BJ (cell line): ENCODE measurements at places on chromosomes 4 and X. TPM values are rescaled to one million over a fixed set of nuclear protein-coding genes. Genes with fewer than 3 reads are reported as not detected.

Gene HTATSF1
- polyA plus RNA-seq = 0.28 and 1.1 TPM in 2 replicates

DNA sequence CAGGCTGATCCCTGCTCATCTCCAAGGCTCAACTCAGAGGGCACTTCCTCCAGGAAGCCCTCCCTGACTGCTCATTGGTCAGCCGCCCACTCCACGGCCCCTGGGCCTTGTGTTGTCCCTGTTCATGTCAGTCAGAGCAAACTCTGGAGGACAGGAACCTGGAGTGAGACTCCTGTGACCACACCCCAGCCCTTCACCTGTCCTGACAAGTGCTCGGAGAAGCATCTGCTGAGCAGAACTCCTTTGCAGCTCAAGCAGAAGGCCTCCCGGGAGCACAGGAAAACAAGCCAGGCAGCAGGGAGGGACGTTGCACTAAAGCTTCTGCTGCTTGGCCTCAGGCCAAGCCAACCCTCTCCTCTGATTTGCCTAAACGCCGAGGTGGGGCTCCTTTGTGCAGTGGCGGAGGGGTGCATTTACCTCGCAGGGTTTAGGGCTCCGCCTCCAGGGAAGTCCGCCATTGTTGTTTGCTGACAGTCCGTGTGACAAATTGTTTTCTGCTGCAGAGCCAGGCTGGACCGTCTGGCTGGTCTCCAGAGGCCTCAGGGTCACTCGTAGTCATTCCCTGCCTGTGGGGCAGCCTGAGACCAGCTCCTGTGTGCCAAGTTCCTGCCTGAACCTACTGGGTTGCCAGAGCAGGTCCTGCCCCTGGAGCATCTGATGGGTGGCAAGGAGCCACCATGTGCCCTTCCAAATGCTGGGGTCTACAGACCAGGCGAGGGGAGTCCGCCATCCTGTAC is 61.8 kb downstream of the C4orf50 start:
- DNase-seq = no peak

DNA sequence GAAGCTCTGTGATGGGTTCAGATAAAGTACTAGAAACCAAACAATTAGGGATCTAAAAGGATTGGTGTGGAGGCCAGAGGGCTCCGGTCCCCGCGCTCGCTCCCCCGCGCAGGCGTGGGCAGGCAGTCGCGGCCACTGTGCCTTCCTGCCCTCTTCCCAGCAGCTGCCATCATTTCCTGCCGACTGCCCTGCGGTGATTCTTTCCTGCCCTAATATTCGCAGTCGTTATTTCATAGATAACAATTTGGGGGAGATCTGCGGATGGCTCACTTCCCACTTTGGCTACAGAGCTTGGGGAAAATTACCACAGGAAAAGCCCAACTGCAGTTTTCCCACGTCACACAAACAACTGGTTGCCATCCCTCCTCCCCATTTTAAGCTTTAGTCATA is 2.2 kb downstream of the GRIA2 start:
- no peak for DNase-seq

DNA sequence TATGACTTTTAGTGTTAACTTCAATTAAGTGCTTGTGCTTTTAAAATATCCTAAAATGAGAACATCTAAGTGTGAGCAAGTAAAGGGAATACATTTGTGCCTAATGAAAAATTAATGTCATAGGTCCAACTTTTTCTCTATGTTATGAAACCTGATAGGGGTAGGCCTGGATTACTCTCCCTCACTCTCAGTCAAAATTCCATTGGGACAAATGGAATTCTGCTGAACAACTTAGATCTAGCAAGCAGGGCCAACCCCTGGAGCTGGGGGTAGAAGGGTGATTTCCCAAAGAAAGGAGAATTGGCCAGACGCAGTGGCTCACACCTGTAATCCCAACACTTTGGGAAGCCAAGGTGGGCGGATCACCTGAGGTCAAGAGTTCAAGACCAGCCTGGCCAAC is 67.4 kb downstream of the EDNRA start:
- no peak for DNase-seq

- DNase-seq = no peak
These were observed 107.7 kb upstream of the RPS6KA3 start for GRCh38 chrX:20374450-20374849.

Gene SOWAHB
- polyA plus RNA-seq = 0.02 and 0.04 TPM in 2 replicates

GRCh38 chrX:8404926-8405325 is 59.7 kb upstream of the VCX3B start:
- no peak for DNase-seq

Gene CLGN
- 0.06 TPM in 1 of 2 replicates, not detected in the other for polyA plus RNA-seq

DNA sequence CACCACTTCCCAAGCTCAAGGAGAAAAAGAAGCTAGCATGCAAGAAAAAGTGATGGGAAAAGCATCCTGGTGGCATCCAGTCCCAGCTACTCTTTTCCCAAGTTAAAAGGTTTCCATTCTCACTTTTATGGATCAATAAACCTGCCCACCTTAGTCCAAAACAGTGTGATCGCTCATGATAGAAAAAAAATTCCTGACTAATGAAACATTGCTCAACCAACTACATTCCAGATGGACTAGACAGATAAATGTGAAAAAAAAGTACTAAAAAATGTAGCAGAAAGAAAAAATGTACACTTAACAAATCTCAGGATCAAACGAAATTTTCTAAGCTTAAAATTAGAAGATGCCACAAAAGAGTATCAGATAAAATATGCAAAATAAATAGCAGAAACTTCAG is 312.2 kb downstream of the TMA16 start:
- no peak for DNase-seq

DNA sequence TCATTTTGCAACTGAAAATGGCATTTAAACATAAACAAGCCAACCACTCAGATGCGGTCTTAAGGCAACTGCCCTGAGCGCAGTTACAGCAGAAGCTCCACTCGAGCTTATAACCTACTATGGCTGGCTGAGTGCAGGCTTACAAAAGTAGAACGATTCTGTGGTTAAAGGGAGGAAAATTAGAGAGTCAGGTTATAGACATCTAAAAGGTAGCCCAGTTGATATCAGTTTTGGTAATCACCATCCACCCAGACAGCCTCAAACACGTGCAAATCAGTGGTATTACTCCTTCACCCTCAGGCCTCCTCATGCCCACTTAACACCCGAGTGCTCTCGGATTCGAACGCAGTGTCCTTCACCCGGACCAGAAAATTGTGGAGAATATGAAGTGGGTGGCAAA is 3.1 kb downstream of the LEF1 start:
- DNase-seq = no peak

Gene GPR173
- 1.7 and 2.7 TPM in 2 replicates for polyA plus RNA-seq

DNA sequence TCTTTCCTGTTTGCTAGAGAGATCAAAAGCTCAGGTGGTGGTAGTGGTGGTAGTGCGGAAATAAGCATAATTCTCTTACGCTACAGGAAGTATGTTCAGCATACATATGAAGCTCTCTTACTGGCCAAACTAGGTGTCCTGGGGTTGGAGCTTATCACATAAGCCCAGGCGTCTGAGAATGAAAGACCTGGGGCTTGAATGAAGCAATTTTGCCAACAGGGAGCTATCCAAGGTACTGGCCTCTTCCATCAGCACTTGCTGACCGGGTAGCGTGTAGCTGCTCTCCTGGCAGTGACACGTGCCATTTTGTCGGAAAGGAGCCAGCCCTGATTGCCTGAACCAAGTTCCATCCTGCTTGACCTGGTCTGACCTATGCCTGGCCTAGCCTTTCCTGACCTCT is 65.9 kb upstream of the HPF1 start:
- DNase-seq = no peak

- no peak for DNase-seq
These were observed 36.2 kb upstream of the ARHGEF6 start for GRCh38 chrX:136816975-136817374.

Gene FNIP2
- 14.8 and 16.2 TPM in 2 replicates for polyA plus RNA-seq

DNA sequence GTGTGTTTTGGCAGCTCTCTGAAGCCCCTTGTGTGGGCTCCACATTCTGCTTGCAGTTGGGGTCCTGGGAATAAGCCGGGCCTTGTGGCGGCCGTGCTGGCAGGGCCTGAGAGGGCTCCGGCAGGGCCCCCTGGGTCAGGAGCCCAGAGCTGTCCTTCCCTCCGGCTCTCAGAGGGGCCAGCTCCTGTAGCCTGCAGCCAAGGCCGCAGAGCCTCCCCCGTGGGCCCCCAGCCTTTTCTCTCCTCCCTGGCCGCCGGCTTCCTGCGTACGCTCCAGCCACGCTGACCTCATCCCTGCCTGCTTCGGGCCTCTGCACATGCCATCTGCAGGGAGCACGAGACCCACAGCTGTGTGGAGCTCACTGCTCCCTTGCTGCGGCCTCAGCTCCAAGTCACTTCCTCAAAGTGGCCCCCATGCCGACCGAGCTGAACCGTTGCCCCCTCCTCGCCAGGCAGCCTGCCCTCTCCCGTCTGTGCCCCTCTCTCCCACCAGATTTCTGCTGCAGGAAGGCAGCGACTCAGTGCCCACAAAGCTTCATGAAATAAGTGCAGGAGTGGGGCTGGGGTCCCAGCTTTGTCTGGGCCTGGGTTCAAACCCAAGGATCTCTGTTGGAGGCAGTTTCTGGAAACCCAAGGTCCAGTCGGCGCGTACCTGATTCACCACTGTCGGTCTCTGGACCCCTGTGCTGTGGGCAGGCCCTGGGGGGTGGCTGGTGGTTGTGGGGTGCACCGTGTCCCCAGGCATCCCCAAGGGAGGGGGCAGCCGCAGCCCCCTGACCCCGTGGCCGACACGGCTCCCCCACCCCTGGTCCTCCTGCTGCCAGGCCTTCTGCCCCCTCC is 57.1 kb upstream of the NKX1-1 start:
- DNase-seq = peak; percentile 0
